Renal pelvis (tissue), 12 donors: ENCODE measurements at places on chromosomes 12 and 14. TPM values are rescaled to one million over a fixed set of nuclear protein-coding genes. Genes with fewer than 3 reads are reported as not detected.
A peak's percentile ranks its signal among the peaks of the same experiment; 100 is the strongest.

DNA sequence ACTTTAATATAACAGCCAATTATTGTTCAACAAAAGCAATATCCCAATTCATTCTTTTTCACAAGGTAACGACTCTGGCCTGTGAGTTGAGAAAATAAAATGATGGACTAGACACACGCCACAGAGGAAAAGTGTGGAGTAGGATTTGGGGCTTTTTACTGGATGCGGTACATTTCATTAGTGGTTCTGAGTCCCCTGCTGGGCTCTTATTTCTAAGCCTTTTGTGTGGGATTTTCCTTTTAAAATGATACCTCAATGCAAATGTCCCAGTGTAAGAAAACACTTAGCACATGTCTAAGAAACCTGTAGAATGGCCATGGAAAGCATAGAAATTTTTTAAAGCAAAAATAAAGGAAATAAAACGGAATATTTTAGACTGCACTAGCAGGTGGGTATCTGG lies 73.4 kb downstream of the C12orf42 start:
- DNase-seq, result no peak

- DNase-seq, result no peak
Observed at GRCh38 chr12:1920436-1920835, 2.0 kb upstream of the CACNA2D4 start.

DNA sequence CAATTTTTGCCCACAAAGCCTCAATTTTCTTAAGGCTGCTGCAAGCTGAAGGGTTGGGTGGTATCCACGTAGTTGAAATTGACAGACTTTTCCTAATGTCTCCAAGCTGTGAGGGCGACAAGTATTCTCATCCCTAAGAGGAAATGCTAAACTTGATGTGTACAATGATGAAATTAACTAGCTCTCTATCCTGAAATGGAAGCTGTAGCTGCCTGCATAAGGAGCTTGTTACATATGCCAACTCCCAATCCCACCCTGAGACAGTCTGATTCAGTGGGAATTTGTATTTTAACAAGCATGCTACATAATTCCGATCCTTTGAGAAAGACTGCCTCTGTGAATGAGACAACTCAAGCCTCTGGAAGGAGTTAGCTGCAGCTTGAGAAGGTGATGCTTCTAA lies 45.7 kb upstream of the MDM1 start:
- DNase-seq, result no peak

- DNase-seq, result no peak
Observed at GRCh38 chr12:58633479-58633878, 286.8 kb downstream of the LRIG3 start.

- no peak for DNase-seq
Observed at GRCh38 chr12:95766356-95767019, 24.1 kb downstream of the NTN4 start.

DNA sequence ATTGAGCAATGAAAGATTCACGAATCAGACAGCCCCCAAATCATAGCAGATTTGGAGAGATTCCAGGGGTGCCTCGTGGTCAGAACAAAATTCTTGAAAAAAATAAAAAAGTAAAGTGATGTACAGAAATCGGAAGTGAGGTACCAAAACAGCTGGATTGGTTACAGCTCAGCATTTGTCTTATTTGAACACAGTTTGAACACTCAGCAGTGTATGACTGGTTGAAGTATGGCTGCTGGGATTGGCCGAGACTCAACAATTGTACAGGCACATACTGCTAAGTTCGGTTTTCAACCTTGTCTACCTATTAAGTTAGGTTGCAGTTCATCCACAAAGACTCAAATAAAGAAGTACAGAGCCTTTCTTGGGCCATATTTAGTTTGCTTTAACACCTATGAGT lies 865.4 kb upstream of the TMEM132C start:
- no peak for DNase-seq

DNA sequence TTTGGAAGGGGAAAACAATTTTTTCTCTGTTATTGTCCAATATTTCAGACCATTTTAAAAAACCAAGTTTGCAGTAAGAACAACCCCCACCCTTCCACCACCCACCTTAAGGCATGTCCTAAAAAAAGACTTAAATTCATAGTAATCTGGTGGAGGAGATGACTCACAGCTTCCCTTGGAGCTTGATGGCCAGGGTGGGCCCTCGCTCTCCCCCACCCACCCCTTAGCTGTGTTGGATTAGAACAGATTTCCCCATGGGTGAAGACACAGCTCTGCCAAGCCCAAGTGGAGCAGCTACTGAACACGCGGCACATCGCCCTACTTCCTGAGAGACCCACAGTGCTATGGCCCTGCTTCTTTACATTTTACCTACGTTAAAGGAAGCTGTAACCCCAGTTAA lies 140.3 kb downstream of the GCH1 start:
- DNase-seq, result no peak

- DNase-seq, result no peak
Observed at GRCh38 chr12:131034631-131035244, 81.0 kb downstream of the ADGRD1 start.

DNA sequence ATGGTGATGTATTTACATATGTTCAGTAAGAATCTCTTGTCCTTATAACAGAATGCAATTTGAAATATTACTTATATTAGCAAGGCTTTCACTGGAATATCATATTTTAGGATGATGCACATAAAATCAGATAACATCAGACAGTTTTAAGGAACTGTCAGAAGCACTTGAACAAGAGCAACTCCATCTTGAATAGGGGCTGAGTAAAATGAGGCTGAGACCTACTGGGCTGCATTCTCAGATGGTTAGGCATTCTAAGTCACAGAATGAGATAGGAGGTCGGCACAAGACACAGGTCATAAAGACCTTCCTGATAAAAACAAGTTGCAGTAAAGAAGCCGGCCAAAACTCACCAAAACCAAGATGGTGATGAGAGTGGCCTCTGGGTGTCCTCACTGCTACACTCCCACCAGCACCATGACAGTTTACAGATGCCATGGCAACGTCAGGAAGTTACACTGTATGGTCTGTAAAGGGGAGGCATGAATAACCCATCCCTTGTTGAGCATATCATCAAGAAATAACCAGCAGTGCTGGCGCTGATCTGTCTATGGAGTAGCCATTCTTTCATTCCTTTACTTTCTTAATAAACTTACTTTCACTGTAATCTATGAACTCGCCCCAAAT lies 27.6 kb upstream of the ETV6 start:
- DNase-seq, result no peak

- no peak for DNase-seq
Observed at GRCh38 chr14:32404784-32405573, 75.9 kb downstream of the AKAP6 start.

GRCh38 chr12:105420046-105420445 lies 89.6 kb downstream of the C12orf75 start:
- no peak for DNase-seq

- DNase-seq, result no peak
Observed at GRCh38 chr14:72904840-72905561, 11.1 kb upstream of the DPF3 start.

DNA sequence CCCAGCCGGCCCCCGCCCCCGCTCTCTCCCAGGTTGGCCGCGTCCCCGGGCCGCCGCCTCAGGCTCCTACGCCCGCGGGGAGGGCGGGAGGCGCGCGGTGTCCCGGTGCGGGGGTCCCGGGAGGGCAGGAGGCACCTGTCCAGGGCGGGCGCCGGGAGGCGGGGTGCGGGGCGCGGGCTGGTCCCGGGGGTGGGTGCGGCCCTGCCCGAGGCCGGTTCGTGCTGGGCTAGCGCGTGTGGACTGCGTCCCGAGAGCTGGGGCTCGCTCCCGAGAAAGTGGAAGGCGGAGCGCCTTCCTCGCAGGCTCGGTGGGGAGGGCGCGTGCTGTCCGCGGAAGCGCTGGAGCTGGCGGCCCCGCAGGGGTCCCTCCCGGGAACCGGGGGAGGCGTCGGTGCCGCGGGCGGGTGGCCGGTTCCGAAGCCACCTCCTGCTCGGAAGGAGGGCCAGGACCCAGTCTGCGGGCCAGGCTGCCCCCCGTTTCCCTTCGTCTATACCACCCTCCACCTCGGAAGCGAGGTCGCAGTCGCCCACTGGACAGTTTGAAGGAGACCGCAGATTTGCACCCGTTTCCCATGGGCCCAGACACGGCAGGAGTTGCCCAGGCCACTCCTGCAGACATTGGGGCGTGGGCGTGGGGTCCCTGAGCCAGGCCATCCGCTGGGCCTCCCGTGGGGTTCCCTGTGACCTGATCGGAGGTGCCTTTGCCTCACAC lies 636 bp downstream of the ZFYVE21 start:
- no peak for DNase-seq

GRCh38 chr14:61183196-61183885 lies 97.8 kb downstream of the TMEM30B start:
- no peak for DNase-seq

- no peak for DNase-seq
Observed at GRCh38 chr14:34051966-34052657, 101.2 kb upstream of the EGLN3 start.

- DNase-seq, result no peak
Observed at GRCh38 chr12:64304571-64304970, 82.5 kb upstream of the KICS2 start.

GRCh38 chr14:50333014-50333509 lies 20.9 kb downstream of the DMAC2L start:
- no peak for DNase-seq

DNA sequence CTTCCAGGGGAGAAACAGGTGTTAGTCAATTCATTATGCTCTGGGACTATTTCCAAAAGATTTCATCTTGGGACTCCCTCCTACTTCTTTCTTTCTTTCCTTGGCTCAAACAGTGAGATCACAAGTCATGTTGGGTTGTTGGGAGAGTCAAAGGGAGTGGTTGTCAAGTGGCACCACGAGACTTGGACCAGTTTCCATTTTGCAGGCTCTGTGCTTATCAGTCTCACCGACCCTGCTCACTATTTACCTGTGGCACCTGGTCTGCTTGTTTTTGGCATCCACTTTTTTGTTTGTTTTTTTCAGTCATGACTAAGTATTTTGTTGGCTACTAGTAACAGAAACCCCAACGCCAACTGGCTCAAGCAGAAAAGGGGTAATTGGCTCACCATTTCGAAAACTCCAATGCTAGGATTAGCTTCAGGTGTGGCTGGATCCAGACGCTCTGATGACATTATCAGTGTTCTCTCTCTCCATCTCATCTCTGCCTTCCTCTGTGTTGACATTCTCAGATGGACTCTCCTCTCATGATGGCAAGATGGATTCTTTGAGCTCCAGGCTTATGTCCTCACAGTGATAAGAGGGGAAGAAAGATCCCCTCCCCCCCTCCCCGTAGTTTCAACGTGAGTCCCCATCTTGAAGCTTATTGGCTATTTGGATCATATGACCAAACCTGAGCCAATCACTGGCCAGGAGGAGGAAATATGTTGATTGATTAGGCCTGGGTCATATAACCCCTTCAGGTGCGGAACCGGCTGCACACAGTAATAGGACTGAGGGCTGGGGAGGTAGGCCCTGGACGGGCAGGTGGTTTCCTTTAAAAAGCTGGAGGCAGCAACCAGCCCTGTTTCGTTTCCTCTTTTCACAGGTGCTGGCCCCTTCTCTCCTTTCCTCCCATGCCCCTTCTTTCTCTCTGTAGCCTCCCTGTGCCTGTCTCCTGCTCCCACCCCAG lies 84.2 kb downstream of the AACS start:
- DNase-seq, result no peak

- no peak for DNase-seq
Observed at GRCh38 chr12:72872238-72872887, 600.2 kb downstream of the TRHDE start.

DNA sequence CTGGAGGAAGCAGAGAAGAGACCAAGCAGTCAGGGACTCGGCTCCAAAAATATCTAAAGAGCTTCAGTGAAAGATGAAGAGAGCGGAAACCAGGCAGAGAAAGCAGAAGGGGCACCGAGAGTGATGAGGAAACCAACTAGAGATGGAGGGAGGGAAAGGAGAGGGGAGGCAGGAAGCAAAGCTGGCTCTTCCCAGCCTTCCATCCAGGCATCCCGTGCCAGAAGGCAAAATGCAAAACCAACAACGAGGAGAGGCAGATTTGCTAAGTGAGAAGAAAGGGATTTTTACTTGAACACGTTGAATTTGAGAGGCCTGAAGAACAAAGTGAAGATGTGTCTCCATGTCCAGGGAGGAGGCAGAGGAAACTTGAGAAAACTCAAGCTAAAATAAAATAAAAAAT lies 90.1 kb downstream of the NUAK1 start:
- no peak for DNase-seq

GRCh38 chr14:23694949-23695663 lies 58.9 kb downstream of the DHRS2 start:
- DNase-seq, result peak; percentile 34

DNA sequence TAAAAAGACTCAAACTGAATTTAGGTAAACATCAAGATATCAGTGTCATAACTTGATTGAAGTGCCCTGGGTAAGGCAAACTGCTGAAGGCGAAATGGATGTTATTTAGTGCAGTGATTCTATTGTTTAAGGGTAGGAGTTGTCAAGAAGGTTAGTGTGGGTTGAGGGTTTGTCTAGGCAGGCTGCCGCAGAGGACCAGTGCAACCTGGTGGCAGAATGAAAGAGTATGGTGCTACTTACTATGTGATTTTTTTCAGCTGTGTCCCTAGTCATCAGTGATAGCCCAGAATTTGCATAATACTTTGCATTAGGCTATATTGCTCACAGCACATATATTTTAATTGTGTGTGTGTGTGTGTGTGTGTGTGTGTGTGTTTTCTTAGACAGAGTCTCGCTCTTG lies 1127.0 kb downstream of the GALC start:
- no peak for DNase-seq

DNA sequence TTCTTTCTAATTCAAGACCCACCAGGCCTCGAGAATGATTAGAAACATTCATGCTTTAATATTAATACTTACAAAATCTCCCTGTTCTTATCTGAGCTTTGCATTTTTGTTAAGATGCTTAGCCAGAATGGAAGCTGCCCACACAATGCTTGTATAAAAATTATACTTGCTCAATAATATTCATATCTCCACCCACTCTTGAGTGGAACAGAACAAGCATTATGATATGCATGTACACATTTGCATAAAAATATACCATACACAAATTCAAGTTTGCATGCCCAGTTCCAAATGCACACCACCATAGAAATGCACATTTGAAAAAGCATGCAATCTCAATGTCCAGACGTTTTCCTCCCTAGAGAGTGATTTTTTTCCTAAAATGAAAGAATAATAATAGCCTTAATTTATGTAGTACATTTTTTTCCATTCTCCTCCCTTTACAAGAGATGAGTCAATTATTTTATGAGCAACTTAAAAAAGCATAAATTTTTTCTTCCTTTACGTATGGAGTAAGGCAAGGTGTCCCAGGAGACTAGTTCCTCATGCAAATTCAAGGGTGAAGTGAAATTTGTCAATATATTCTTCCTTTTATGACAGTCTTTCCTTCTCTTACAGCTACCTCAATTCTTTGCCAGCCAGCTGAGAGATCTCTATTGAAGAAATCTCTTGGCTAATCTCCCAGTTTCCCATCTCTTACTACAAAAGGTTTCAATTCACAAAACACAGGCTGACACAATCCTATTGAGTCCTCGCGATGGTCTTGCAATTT lies 313.1 kb upstream of the GARIN6 start:
- no peak for DNase-seq

GRCh38 chr12:76003355-76003638 lies 28.3 kb downstream of the PHLDA1 start:
- no peak for DNase-seq

Gene SLC38A4
- polyA plus RNA-seq, result 32.1 TPM

Gene IGF1
- polyA plus RNA-seq, result 3.4 TPM

Gene RILPL1
- polyA plus RNA-seq, result 22.9 TPM

Gene KRT2
- not detected for polyA plus RNA-seq

Gene PPFIA2
- polyA plus RNA-seq, result 8.3 TPM

Gene TEX22
- 3.6 TPM for polyA plus RNA-seq

Gene ZDHHC22
- 0.64 TPM for polyA plus RNA-seq

Gene TMEM229B
- polyA plus RNA-seq, result 2.8 TPM

Gene WNT1
- polyA plus RNA-seq, result not detected

Gene OVCH1
- 0.61 TPM for polyA plus RNA-seq

Gene DTX1
- 14.5 TPM for polyA plus RNA-seq
